LHCN-M2 (cell line): ENCODE measurements at places on chromosomes 2 and 18.
A peak's percentile ranks its signal among the peaks of the same experiment; 100 is the strongest.

DNA sequence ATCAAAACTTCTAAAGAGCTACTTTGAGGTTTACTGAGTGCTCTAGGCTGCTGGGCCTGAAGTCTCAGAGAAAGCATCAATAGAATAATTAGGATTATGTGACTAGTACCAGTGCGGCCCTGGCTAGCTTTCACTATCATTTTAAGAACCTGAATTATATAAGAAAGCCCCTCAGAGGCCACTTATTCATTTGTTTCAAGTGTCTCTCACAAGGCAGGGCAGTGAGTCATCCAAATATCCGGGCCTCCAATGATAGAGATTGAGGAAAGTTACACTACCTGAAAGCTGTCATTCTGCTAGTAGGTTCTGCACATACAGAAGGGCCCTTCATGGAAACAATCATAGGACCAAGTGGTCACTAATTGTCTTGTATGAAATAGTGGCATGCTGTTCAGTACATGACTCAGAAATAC is 193.1 kb downstream of the L3MBTL4 start:
- DNase-seq = no peak

DNA sequence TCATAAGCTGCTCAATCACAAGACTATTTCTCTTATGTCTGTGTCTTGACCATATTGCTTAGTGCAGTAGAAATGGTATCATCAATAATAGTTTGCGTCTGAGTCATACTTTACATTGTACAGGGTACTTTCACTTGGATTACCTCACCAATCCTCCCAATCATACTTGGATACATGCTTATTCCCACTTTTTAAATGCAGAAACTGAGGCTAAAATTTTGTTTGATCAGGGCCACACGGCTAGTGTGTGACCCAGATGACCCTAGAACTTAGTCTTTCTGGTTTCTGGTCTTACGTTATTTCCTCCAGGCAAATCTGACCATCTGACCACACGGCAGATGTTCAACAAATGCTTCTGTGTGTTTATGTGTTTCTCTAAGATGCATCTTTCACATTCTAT is 23.8 kb upstream of the CCL20 start:
- DNase-seq = no peak

- DNase-seq = no peak
These were observed 912.8 kb downstream of the NRXN1 start for GRCh38 chr2:50118905-50119702.

DNA sequence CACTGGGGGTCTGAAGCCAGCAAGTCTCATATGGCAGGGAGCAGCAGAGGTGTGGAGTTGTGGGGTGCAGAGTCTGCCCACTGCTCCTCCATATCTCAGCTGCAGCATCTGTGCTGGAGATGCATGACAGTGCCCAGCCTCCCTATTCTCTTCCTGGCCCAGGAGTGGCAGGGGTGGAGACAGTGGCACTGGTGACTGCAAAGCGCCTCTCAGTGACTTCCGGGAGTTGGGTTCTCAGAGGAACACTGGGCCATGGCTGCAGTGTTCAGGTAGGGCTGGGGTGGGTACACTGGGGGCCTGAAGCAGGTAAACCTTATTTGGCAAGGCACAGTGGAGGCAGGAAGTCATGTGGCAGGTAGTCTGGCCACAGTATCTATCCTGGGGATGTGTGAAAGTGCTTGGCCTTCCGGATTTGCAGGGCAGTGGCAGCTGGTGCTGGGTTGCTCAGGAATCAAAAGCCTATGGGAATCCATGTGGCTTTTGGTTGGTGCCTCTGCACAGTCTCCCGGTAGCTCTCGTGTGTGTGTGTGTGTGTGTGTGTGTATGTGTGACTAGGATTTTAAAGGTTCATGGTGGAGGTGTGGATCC is 60.3 kb upstream of the THUMPD2 start:
- DNase-seq = no peak

- no peak for DNase-seq
These were observed 352.5 kb downstream of the ARHGAP15 start for GRCh38 chr2:143481733-143482132.

GRCh38 chr2:28447943-28448792 is 47.7 kb upstream of the PLB1 start:
- DNase-seq = peak; percentile 91
